AG08396 (cell line): ENCODE measurements at places on chromosomes 5 and 9.

GRCh38 chr5:55344392-55344992 is 36.7 kb downstream of the MTREX start:
- DNase-seq, result peak; percentile 29

DNA sequence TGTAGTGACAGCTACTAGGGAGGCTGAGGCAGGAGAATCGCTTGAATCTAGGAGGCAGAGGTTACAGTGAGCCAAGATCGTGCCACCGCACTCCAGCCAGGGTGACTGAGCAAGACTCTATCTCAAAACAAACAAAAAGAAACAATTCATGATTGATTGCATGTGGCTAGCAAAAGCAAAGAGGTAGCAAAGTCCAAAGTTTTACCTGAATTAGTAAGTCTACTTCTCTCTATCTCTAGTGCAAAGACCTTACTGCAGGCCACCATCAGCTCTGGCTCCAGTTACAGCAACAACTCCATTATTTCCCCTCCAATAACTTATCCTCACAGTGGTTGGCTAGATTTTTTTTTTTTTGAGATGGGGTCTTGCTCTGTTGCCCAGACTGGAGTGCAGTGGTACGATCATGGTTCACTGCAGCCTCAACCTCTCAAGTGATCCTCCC is 6.2 kb upstream of the SAR1B start:
- DNase-seq, result no peak

GRCh38 chr5:150163547-150164059 is 3.0 kb upstream of the CDX1 start:
- no peak for DNase-seq

GRCh38 chr9:128409978-128410377 is 10.7 kb upstream of the CERCAM start:
- DNase-seq, result peak; percentile 62

GRCh38 chr9:98488571-98489312 is 220.0 kb downstream of the GABBR2 start:
- peak; percentile 89 for DNase-seq

DNA sequence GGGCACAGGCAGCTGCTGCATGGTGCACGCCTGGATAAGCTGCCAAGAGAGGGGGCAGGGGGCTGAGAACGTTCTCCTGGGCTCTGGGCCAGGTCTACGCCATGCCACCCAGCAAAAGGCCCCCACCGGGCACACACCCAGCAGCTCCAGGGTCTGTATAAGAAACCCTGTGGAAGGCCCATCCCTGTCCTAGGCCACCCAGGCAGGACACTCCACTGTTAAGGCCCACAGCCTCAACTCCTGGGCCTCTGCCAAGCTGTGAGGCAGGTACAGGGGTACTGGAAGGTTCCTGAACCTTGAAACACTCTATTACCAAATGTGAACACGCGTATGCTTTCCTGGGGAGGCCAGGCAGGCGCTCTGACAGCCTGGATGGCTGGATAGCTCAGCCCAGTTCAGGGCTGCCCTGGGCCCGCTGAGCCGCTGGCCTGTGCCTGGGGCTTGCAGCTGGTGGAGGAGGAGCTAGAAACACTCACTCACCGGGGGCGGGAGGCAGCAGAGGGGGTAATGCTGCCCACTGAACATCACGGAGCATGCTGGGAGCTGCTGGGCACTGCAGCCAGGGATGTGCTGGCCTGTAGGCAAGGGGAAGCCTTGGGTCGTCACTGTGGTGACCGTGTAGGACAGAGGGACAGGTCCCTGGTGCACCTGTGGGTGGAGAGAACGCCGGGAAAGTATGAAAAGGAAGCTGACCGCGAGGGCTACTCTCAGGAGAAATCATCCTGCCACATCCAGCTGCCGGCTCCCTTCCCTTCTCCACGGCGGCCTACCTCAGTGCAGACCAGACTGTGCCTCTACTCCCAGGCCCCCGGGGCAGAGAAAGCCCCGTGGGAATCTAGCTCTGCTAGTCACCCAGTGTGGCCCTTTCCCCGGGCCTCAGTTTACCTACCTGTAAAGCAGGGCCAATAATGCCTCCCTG is 6.0 kb downstream of the RNF44 start:
- DNase-seq, result peak; percentile 69

DNA sequence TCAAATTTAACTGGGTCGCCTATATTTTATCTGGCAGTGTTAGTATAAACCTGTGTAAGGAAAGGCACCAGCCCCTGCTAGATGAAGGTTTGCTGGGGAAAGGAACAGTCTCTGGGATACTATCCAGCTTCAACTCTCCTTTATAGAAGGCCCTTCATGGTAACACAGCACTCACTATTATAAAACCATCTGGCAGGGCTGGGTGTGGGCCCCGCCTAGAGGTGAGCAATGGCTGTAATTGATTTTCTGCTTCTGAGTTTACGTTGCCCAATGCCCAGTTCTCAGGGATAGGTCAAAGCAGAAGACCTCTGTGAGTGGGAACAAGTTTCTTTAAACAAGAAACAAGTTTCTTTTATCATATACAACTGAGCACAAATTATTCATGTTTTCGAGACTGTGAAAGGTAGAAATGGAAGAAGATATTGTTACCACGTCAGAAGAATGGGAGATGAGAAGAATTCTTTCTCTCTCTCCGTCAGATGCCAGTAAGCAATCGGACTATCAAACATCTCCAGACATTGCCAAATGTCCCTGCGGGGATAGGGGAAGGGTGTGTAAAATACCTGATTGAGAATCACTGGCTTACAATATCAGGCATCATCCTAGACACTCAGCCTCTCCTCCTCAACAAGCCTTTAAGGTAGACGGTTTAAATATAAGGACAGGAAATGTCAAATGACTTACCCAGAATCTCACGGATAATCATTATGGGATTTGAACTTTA is 205.9 kb downstream of the PDZD2 start:
- no peak for DNase-seq

GRCh38 chr5:2992806-2993205 is 241.3 kb upstream of the IRX2 start:
- DNase-seq, result no peak

DNA sequence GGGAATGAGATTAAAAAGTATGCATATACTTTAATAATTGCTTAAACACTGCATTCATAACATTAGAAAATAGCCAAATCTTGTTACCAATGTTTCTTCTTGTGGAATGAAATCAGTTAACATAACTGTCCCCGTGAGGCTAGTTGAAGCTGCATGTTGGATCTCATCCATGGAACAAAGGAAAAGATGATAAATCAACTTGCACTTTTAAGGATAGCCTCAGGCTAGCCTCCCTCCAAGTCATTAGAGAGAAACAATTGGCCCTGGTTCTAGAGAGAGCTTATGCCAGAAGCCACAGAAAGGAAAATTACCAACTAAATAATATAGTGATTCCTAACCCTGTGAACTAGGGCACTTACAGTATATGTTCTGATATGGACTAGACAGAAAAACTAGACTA is 66.9 kb downstream of the GRIN3A start:
- DNase-seq, result no peak

- DNase-seq, result no peak
Observed at GRCh38 chr9:129484352-129485000, 136.4 kb downstream of the C9orf50 start.

- DNase-seq, result no peak
Observed at GRCh38 chr9:13480693-13481092, 201.2 kb upstream of the MPDZ start.

DNA sequence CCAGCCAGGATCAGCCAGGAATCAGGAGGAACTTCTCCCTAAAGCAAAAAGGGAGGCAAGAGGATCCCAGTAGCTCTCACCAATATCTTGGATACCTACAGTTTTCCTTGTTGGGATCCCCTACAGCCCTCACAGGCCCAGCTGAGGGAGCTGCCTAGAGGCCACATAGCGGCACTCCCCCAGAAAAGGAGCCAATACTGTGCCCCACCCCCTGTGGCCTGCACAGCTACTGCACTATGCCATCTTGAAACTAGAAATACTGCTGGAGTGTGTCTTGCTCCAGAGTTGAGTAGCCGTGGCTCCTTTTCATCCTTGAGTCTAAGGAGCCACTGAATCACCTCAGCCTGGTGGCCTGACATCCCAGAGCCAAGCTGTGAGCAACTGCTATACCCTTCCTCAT is 22.3 kb upstream of the TRPM6 start:
- no peak for DNase-seq

DNA sequence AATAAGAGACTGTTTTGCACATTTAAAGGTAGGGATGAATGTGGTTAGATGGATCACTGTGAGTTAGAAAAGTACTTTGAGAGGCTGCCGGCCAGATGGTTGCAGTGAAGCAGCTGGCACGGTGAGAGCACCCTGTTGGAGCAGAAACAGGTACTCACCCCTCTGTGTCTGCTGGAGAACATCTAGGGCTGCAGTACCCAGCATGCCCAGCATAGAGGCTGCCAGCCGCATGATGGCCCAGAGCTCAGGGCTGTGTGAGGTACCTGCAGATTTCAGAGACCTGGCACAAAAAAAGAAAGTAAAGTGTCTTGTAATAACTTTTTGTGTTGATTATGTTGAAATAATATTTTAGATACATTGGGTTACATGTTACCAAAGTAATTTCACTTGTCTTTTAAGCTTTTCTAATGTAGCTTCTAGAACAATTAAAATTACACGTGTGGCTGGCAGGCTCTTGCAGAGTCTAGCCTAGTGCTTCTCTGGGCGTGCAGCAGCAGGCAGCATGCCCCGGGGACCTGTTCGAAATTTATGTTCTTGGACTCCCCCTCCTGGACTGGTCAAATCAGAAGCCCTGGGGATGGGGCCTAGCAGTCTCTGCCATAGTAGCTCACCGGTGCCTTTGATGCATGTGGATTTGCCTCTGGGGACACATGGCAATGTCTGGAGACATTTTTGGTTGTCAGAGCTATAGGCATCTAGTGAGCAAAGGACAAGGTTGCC is 11.1 kb downstream of the WDR5 start:
- no peak for DNase-seq
